ENCODE measurements at places on chromosomes 3 and 15. TPM values are rescaled to one million over a fixed set of nuclear protein-coding genes. Genes with fewer than 3 reads are reported as not detected.

The ITIH1 gene
- 2.0 TPM for polyA plus RNA-seq

The FAM81A gene
- 7.2 TPM for polyA plus RNA-seq

The GRAMD1C gene
- 8.5 TPM for polyA plus RNA-seq

The MYO9A gene
- 6.2 TPM for polyA plus RNA-seq

The EXOG gene
- polyA plus RNA-seq, result 8.8 TPM

The GAP43 gene
- polyA plus RNA-seq, result not detected

The CA12 gene
- polyA plus RNA-seq, result not detected

The ACTC1 gene
- polyA plus RNA-seq, result not detected

The TMEM40 gene
- 0.33 TPM for polyA plus RNA-seq

The UBAP1L gene
- polyA plus RNA-seq, result 8.4 TPM

The GOLGA6L7 gene
- polyA plus RNA-seq, result not detected

The GNAT1 gene
- not detected for polyA plus RNA-seq

The MKRN3 gene
- polyA plus RNA-seq, result 0.61 TPM

Data from B cell (primary cell).